Hematopoietic multipotent progenitor cell treated with erythropoietin and hydrocortisone succinate and interleukin-3 and kit ligand, for 17 days (in vitro differentiated cells): ENCODE measurements at places on chromosomes 5 and 9.

- DNase-seq: no peak
Measured at GRCh38 chr5:151086905-151087360, 6.1 kb upstream of the TNIP1 start.

- no peak for DNase-seq
Measured at GRCh38 chr9:92633614-92634278, 36.2 kb downstream of the IPPK start.

GRCh38 chr5:132044207-132044606 lies 16.2 kb upstream of the IL3 start:
- no peak for DNase-seq

- no peak for DNase-seq
Measured at GRCh38 chr9:34377404-34377746, 677 bp upstream of the MYORG start.

DNA sequence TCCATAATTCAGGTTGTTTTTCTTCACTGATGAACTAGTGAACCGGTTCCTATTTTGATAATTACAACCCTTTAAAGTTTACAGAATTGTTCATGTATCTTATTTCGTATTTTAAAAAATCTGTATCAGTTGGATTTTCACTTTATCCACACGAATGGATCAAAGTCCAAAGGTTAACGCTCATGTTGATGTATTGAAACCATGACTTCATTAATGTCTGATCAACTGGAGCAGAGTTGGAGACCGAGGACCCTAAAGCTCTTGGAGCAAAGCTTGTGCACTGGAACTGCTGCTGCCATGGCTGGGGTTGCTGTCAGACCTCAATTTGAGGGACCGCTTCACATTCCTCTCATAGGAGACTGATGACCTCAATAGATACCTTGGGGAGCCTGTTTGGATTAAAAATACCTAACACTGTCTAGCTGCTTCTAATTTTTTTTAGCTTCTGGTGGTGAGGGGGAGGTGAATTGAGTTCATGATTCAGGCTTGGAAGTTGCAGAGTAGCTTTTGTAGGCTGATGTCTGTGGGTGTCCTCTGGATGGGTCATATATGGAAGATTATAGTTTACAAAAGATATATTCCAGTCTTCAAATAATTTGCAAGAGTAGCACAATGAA lies 45.1 kb downstream of the KIAA1958 start:
- DNase-seq: no peak

GRCh38 chr5:132094393-132095076 lies 20.9 kb downstream of the CSF2 start:
- no peak for DNase-seq

DNA sequence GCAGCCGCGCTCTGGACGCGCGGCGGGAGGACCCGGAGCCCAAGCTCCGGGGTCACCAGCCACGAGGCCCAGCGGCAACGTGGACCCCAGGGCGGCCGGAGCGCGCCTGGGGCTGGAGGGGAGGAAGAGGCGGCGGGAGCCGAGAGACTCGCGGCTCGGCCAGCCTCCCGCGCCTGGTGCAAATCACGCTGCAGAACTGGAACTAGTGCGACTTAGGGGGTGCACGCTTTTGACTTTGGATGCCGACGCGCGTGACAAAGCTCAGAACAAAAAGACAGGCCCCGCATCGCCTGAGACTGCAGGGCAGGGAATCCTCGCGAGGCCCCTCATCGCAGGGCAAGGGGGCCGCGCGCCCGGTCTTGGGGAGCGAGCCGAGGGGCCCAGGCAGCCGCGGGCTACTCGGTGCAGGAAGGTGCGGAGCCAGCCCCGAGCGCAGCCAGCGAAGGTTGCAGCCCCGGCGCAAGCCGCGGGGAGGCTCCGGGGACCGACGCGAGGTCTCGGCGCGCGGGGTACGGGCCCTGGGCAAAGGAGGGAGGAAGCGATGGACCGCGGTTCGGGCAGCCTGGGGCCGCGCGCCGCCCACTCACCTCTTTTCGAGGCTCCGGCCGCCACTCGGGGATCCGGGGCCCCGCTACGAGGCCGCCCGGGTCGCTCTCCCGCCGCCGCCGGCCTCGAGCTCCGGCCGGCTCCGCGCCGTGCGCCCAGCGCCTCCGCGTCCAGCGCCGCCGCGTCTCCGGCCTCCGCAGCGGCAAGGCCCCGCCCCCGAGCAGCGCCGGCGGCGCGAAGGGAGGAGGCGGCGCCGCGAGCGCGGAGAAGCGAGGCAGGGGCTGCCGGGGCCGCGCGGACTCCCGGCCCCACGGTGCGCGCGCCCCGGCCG lies at the start of gene GOLM1:
Gene GOLM1 (minus strand): TSS at position 735 of the 877 bp plus-strand sequence. CDS start 20,238 bp downstream, outside the sequence.
- no peak for DNase-seq

DNA sequence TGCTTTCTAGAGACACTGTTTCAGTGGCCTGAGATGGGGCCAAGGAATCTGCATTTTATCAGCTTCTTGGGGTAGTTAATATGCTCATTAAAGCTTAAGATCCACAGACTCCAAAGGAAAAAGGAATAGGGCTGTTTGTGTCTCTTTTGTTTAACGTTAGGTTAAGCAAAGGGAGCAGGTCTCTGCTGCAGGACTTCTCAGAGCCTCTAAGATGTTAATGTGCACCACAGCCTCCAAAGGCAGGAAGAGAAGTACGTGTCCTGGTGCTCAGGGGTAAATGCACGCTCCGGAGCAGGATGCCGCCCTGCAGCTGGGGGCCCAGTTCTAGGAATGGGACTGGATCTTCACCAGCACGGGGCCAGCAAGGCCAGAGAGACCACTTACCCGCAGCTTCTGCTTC lies 19.6 kb downstream of the SPARC start:
- no peak for DNase-seq

DNA sequence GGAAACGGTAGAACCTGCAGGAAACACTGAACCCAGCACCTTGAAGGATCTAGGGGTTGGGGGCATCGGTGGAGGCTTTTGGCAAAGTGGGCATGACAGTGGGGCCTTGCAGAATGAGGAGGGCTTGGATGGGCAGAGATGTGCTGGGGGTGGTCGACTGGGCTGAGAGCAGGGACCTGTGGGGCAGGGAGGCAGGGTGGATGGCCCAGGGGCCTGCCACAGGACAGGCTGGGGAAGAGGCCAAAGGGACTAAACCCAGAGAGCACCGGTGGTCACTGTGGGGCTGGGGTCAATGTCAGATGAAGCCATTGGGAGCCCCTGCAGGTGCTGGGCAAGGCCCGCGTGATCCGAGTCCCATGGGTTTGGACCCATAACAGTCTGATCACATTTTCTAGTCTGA lies 175.3 kb downstream of the DAB2IP start:
- no peak for DNase-seq

DNA sequence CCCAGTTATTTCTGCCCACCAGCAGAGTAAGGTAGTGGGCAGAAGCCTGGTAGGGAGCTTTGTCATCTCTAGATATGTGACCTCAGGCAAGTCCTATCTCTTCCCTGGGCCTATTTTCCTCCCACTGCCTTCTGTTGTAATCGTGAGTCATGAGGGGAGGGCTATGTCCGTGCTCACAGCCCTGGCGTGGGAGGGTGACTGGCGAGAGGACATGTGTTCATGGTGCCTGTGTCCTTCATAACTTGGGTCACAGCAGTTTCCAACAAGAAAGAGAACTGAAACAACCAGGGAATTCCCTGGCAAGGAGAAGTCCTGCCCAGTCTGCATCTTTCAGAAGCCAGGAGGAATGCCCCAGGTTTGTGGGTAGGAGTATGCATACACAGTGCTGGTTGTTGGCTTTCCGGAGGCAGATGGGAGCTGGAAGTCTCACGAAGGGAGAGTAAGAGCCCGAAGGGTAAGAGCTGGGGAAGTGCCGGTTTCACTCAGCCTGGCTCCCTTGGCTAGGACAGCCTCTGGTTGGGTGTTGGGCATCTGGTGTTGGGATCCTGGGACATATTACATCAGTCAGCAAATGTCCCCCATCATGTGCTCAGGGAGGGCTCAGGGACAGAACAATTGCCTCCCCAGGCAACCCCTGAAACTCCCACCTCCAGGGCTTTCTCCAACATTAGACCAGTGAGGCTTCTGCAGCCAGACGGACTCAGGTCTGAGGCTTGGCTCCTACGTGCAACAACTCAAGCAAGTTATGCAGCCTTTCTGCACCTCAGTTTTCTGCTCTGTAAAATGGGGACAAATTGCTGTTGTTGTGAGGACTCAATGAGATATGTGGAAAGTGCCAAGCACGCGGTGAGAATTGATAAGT lies 4.3 kb upstream of the TIFAB start:
- no peak for DNase-seq

- no peak for DNase-seq
Measured at GRCh38 chr9:38006163-38006562, 62.9 kb downstream of the SHB start.

DNA sequence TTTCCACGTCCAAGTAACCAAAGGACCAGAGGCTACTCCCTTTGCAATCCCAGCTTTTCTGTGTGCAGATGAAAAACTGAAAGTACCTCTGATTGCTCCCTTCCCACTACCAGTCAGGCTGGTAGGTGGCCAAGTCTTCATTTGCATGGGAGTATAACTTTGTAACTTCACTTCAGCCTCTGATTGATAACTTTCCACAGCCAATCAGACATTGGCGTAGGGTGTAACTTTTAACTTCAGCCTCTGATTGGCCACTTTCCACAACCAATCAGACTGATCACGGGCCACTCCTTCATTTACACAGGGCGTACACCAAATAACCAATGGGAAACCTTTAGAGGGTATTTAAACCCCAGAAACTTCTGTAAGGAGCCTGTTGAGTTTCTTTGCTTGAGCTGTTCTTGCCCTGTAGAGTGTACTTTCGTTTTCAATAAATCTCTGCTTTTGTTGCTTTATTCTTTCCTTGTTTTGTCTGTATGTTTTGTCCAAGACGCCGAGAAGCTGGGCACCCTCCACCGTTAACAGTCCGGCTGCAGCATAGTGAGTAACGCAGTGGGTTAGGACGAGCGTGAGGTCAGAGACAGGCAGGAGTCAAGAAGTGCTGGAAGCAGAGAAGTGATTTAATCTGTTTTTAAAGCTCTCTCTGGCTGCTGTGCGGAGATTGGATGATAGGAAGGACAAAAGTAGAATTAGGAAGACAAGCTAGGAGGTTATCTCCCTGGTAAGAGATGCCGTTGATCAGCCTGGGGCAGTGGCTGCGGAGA lies 3.5 kb upstream of the EXOSC2 start:
- peak; percentile 43 for DNase-seq

GRCh38 chr9:99725852-99726251 lies 95.8 kb upstream of the NR4A3 start:
- no peak for DNase-seq

DNA sequence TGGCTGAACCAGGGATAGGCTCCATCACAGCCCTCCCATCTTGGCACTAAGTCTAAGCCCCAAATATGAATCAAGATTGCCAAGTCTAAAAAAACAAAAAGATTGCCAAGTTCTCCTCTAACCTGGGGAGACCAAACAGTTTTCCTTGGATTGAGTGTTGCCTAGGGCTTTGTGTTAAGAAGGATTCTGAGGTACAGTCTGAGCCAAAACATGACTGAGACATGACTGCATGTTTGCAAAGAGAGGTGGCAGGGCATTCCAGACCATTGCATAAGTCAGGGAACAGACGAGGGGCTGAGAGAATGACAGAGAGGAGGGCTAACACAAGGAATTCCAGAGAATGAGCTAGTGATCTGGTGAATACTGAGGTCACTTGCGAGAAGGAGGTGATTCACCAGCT lies 11.4 kb downstream of the LAMC3 start:
- DNase-seq: no peak

DNA sequence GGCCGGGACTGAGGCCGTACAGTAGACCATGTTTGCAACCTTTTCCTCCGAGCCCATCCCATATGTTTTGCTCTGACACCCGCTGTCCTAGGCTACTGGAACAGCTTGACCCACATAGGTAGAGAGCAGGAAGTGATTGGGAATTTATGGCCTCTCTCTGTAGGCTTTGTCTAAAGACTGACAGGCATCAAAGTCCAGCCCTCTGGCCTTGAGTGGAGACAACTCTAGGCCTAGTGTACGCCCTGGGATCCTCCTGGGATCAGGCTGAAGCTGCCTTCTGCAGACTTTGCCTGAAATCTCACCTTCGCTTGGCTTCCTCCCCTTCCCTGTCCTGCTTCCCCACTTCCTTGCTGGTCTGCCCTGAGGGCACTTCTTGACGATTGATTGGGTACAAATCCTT lies 13.6 kb upstream of the AKNA start:
- no peak for DNase-seq

- no peak for DNase-seq
Measured at GRCh38 chr5:174165406-174165805, 119.9 kb downstream of the NSG2 start.

- no peak for DNase-seq
Measured at GRCh38 chr9:83599071-83599470, 23.9 kb upstream of the IDNK start.

DNA sequence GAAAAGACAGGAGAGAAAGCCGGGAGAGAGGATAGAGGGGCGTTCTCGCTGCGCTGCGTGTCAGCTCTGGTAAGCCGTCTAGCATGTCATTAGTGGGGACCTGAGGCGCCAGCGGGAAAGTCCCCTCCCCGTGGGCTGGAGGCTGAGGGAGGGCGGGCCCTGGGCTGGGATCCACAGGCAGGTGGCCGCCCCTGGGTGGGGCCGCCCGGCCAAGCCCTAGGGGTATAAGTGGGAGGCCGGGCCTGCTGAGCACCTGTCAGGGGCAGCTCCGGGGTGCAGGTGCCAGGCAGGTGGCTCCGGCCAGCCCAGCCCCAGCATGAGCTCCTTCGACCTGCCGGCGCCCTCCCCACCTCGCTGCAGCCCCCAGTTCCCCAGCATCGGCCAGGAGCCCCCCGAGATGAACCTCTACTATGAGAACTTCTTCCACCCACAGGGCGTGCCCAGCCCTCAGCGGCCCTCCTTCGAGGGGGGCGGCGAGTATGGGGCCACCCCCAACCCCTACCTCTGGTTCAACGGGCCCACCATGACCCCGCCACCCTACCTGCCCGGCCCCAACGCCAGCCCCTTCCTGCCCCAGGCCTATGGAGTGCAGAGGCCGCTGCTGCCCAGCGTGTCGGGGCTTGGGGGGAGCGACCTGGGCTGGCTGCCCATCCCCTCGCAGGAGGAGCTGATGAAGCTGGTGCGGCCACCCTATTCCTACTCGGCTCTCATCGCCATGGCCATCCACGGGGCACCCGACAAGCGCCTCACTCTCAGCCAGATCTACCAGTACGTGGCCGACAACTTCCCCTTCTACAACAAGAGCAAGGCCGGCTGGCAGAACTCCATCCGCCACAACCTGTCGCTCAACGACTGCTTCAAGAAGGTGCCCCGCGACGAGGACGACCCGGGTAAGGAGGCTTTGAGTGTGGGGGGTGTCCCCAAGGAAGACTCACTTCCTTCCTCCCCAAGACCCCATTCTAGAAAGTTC lies at the start of gene FOXI1:
Gene FOXI1 (plus strand): TSS at position 256 of the 970 bp plus-strand sequence. CDS start 61 bp downstream, at position 317.
- DNase-seq: no peak

DNA sequence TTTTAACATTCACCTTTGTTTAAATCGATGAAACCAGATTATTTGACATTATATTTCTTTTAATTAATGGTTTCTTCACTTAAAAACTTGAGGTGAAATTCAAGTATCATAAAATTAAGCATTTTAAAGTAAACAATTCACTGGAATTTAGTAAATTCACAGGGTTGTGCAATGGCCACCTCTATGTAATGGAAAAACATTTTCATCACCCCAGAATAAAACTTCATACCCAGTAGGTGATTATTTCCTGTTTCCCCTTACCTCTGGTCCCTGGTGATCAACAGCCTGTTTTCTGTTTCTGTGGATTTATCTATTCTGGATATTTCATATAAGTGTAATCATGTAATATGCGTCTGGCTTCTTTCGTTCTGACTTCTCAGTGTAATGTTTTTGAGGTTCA lies 27.2 kb downstream of the HSPA4 start:
- DNase-seq: no peak
